ENCODE measurements at places on chromosomes 2 and 18.

DNA sequence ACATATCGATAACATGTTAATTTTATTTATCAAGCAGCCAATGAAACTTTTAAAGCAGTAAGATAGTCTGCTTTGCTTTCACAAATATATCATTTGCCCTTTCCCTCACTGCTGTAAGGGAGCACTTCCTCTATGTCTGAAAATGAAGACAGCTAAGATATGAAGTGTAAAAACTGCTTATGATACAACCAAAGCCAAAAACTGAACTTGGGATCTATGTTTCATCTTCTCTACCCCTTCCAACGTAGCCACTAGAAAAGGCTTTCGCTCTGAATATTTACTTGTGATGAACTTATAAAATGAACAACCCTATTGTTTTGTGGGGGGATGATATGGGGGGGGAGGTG is 140.3 kb downstream of the TCF4 start:
- no peak for DNase-seq

- no peak for DNase-seq
These were observed 121.8 kb downstream of the GLI2 start for GRCh38 chr2:120857422-120857821.

DNA sequence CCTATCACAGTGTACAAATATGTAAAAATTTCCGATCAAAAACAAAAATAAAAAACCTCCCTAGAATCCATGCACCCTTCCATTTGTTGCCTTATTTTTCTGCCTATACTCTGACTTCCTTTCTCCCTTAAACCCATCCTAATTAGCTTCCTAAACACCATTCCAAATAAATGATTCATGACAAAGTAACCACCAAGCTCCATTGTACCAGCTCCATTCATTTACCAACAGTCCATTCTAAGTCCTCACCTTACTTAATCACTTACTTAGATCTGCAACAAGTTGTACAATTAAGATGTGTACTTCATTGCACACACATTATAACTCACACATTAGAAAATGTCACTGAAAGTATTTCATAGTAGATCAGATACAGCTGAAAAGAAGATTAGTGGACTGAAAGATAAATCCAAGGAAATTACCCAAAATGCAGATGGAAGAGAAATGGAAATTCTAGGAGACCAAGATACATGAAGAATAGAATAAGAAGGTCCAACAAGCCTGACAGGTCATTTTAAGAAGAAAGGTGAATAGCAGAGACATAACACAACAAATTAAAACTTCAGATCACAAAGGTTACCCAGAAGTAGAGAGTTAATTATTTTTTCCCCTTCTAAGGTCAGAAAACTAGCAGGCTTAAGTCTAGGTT is 154.6 kb downstream of the DYM start:
- DNase-seq: peak; percentile 21

GRCh38 chr2:157413326-157414035 is 30.4 kb downstream of the CYTIP start:
- DNase-seq: peak; percentile 10

GRCh38 chr2:36960005-36960675 is 6.2 kb downstream of the STRN start:
- DNase-seq: no peak

DNA sequence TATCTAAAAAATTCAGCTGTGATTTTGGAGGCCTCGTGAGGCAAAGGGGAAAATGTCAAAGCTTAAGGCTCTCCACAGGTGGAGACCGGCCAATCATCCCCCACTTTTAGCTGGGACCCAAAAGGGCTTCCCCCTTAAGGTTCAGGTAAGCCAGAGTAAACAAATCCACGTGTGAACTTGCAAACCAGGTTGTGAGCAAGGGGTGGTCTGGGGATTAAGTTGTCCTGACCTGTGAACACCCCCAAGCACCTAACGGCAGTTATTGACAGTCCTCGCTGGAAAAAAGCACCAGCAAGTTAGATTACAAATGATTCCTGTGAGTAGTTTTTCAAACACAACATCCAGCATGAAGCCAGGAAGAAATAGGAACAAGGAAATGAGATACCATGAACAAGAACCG is 42.9 kb downstream of the MYO7B start:
- DNase-seq: no peak

- DNase-seq: no peak
These were observed 86.1 kb downstream of the L3MBTL4 start for GRCh38 chr18:6328621-6329010.

- peak; percentile 91 for DNase-seq
These were observed 404.3 kb downstream of the XIRP2 start for GRCh38 chr2:167292430-167293171.

DNA sequence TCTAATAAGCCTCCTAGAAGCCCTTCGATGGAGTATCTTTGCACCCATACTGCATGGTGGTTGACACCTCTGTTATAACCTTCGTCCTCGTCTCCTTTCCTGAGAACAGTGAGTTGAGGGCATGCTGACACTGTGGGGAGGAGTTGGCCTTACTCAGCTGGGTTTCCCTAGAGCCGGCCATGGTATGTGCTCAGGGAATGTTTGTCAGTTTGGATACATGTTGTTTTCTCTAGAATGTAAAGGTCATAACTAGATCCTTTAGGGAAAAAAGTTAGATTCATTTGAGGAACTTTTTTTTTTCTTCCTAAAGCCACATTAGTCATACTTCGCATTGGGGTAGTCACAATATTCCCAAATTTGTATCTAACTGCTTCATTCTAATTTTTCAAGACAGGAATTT is 106.0 kb upstream of the FOSL2 start:
- peak; percentile 80 for DNase-seq

DNA sequence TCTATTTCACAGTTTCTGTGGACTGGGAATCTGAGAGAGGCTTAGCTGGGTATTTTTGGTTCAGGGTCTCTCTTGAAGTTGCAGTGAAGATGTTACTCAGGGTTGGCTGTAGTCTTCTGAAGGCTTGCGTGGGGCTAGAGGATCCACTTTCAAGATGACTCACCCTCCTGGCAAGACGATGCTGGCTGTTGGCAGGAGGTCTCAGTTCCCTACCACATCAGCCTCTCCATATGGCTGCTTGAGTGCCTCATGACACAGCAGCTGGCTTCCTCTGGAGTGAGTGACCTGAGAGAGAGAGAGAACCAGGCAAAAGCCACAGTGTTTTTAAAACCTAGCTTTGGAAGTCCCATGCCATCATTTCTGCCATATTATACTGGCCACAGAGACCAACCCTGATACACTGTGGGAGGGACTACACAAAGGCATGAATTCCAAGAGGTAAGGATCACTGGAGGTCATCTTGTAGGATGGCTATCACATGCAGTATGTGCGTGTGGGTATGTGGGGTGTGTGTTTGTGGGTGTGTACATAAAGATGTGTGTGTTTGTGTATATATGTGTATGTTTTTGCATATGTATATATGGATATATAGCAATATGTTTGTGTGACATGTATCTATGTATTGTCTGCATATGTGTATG is 25.1 kb downstream of the DNPEP start:
- DNase-seq: peak; percentile 95

DNA sequence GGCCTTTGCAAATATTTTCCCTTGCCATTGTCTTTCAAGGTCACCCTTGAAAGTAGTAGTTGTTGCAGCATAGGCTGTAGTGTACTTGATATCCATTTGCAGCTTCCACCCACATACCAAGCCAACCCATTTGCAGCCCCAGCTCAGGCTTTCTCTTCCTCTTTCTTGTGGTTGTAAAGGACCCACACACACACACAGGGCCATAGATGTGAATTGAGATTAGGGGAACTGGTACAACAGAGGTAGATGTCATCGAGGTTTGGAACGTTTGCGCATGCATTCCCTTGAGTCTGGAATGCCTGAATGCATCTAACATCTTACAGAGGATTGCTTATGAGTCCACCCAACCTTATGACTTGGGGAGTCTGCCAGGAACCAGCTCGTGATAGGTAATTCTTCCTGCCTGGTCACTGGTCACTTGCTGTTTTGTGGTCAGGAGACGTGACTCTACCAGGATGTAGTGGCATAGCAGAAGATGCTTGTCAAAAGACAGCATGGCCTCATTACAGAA is 91.9 kb downstream of the MRPS9 start:
- DNase-seq: no peak

- DNase-seq: no peak
These were observed 22.0 kb downstream of the KCNF1 start for GRCh38 chr2:10933700-10934225.

Measured in fibroblast of skin of right biceps (primary cell).